AG09319 (cell line): ENCODE measurements at places on chromosomes 5 and 9.

DNA sequence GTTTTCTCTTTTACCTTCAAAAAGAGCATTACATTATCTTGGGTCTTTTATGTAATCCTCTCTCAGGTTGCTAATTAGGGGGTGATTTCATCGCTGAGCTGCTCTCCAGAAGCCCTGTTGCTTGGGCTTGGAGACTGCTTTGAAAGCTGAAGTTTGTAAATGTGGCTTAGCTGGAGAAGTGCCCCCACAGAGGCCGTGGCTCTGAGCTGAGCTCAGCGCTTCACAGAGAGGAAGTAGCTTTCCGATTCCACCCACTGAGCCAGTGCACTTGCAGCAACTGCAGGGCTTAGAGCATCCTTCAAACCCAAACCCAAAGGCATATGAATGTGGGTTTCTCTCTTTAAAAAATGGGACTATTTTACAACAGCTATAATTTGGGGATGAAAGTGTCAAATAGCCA is 13.7 kb upstream of the NXNL2 start:
- no peak for DNase-seq

DNA sequence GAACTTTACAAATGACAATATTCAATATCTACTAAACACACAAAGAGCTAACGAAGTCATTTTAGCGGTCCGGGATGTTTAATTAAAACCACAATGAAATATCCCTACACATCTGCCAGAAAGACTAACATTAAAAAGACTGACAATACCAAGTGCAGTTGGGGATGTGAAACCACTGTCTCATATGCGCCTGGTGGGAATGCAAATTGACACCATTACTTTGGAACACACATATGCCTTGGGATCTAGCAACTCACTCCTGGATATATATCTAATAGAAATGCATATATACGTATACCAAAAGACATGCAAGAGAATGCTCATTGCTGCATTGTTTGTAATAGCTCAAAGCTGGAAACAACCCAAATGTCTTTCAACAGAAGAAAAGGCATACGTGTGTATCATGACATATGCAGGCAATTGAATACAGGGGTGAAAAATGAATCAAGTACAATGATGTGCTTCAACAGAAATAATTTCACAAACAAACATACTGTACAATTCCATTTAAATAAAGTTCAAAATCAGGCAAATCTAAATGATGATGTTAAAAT is 153.3 kb downstream of the CARTPT start:
- no peak for DNase-seq

- DNase-seq: no peak
These were observed 4.0 kb downstream of the CXXC5 start for GRCh38 chr5:139651853-139652787.

- DNase-seq: no peak
These were observed 149.1 kb downstream of the TLE1 start for GRCh38 chr9:81540142-81540710.

DNA sequence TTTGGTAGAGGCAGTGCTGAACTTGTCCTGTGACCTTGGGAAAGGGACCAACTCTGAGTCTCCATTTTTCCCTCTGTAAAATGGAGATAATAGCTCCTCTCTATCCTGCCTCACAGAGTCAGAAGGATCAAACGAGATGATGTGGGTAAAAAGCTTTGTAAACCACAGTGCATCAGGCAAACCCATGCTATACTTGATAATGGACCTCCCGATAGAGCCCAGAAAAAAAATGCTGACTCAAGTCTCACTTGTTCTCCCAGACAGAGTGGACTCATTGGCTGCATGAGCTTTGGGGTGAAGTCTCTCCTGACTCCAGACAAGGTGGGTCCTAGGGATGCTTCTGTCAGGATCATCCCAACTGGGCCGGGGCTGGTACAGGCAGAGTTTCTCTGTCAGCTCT is 32.0 kb downstream of the RGS3 start:
- no peak for DNase-seq
